Effector CD4-positive, alpha-beta T cell (primary cell): ENCODE measurements at places on chromosomes 1 and 21.
A peak's percentile ranks its signal among the peaks of the same experiment; 100 is the strongest.

DNA sequence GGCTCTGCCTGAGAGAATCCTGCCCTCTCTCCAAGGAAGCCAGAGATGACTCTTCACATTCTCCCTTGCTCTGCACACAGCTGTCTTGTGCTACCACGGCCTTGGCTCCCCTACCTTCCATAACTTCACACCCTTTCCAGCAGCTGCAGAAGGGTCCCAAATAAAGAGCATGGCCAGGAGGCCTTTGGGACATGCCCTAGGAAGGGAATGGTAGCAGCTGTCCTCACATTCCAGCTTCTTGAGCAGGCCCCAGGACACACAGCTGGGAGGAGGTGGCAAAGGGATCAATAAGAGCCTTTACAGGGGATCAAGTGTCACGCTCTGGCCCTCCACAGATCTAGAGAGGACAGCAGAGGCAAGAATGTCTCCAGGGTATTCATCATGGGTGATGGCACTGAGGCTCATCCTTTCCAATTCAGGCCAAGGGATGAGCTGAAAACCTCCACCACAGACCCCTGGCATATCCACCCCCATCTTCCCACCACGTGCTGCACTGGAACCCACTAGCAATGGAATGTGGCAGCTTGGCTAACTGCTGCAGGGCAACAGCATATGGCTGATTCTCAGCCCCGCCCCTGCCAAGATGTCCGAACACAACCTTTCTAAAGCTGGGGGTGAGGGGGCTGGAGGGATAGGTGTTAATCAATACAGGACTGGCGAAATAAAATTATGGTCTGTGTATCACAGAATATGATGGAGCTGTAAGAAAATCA lies 17.8 kb upstream of the RAB29 start:
- DNase-seq = no peak

DNA sequence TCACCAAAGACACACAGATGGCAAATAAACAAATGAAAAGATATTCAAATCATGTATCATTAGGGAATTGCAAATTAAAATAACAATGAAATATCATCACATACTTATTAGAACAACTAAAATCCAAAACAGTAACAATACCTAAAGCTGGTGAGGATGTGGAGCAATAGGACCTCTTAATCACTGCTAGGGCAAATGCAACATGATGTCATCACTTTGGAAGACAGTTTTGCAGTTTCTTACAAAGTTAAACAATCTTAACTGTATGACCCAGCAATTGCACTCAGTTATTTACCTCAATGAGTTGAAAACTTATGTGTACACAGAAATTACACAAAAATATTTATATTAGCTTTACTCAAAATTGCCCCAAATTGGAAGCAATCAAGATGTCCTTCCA lies 47.3 kb downstream of the SELENOF start:
- no peak for DNase-seq

DNA sequence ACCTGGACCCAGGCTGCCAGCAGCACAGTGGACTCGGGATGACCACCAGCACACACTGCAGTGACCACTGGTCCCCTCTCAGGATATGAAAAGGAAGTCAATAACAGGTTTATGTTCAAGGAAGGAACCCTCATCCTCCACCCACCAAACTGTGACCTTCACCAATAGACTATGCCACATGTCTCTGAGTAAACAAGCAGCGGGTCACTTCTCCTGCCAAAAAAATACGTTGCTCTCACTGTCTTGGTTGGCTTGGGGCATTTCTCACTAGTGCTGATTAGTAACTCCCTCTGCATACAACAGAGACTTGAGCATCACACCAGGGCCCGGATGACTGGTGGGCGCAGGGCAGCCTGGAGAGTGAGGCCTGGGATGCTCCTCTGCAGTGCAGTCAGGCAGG lies 25.9 kb downstream of the PARP1 start:
- DNase-seq = no peak

GRCh38 chr1:206803221-206803730 lies 31.0 kb upstream of the IL10 start:
- peak; percentile 75 for DNase-seq

- DNase-seq = no peak
Observed at GRCh38 chr1:48761986-48762385, 14.7 kb downstream of the BEND5 start.

GRCh38 chr21:16194095-16194787 lies 464.5 kb downstream of the USP25 start:
- no peak for DNase-seq

DNA sequence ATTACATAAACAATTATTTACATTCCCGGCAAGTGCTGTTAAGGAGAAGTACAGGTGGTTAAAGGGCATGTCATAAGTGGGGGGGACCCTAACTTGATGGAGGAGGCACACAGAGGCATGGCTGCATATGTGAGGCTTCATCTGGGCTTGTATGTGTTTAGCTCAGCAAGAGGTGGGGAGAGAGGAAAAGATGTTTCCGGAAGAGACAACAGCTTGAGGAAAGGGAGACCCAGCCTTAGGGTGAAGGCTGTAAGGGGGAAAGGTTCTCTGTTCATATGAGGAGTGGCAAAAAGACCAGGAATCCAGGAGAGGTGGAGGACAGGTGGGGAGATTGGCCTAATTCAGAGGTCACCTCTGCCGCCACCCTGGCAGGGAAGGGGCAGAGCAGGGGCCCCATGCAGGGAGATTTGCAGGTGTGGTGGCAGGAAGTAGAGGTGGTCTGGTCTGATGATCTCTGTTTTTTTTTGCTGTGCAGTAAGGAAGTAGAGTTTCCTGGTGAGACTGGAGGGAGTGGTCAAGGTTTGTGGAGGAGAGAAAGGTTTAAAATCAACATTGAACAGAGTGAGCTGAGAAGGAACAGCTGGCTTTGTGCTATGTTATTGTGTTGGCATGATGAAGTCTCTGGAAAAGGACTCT lies 9.0 kb downstream of the TRAF5 start:
- DNase-seq = no peak
